CD4-positive, alpha-beta T cell (primary cell): ENCODE measurements at places on chromosomes 6 and 20.

DNA sequence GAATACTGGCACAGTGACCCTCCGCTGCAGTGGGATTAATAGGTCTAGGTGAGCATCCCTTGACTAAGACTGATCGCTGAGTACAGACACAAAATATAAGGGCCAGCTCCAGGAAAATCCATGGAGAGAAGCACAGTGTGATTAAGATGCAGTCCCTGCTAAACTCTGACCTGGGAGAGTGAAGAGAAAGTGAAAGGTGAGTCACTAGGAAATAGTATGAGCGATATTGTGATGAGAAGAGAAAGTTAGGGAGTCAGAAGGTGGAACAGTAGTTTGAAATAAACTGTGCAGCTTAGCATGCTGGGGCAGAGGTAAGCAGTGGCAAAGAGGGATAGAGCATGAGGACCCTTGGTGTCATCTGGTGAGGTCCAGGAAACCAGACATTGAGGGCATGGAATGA lies 278.6 kb upstream of the MAP3K7 start:
- H3K36me3 ChIP-seq: no peaks in the 10 kb centered on the region
- no peak for DNase-seq
- H3K27me3 ChIP-seq: no peaks in the 10 kb centered on the region
- H3K4me3 ChIP-seq: no peak overlapping the region
- H3K4me1 ChIP-seq: no peaks in the 10 kb centered on the region

DNA sequence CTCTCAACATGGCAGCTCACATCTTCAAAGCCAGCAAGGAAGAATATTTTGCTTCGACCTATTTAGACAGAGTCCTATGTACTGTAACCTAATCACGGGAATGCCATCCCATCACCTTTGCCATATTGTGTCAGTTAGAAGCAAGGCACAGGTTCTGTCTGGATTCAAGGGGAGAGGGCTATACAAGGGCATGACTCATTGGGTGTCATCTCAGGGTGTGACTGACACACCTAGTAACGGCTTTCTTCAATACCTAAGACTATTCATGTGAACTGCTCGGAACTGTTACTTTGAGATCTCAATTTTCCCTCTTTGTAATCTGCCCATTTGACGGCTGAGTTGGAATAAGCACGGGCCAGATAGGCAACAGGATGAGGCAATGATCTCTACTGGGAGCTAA lies 135.6 kb upstream of the HDGFL1 start:
- no peak for DNase-seq
- H3K27me3 ChIP-seq: no peaks in the 10 kb centered on the region
- H3K4me3 ChIP-seq: no peak overlapping the region

- H3K36me3 ChIP-seq: no peaks in the 10 kb centered on the region
- no peaks in the 10 kb centered on the region for H3K4me1 ChIP-seq
- no peak overlapping the region for H3K27ac ChIP-seq
- peaks cover 43% of the 10 kb centered on the region for H3K27me3 ChIP-seq
Measured at GRCh38 chr6:84772428-84773132, 8.2 kb upstream of the TBX18 start.

DNA sequence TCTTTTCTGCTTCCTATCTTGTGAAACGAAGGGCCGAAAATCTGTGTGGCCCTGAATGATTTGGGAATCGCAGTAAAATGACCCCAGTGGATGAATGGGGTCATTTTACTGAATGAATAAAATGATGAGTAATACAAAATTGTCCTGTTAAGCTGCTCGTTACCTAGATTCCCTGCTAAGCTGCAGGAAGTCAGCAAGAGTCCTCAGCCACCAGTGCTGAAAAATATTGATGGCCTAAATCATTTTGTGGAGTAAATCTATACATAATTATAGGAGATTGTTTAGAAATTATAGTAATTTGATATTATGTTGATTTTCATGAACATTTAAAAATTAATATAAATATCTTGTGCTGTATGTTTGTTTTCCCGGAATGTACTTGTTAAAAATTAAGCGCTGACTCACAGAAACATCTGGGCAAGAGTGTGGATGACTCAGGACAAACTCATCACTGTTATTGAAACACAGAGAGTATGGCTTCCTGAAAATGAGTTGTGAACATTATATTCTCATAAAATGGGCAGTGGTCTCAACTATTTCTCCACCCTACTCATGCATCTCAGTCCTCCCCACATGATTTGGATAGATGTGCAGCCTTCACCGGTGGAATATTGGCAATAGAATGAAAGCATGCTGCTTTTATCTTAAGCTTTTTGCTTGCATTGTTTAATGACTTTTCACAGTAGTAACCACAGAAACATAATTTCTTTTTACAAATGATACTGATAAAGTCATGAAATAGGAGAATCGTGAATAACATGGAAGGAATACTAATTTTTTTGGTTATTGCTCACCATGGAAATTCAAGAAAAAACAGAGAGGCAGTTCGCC lies 36.2 kb upstream of the RGS17 start:
- no peak overlapping the region for H3K4me3 ChIP-seq
- no peak overlapping the region for H3K27ac ChIP-seq
- H3K27me3 ChIP-seq: no peaks in the 10 kb centered on the region
- no peaks in the 10 kb centered on the region for H3K4me1 ChIP-seq
- no peaks in the 10 kb centered on the region for H3K36me3 ChIP-seq

DNA sequence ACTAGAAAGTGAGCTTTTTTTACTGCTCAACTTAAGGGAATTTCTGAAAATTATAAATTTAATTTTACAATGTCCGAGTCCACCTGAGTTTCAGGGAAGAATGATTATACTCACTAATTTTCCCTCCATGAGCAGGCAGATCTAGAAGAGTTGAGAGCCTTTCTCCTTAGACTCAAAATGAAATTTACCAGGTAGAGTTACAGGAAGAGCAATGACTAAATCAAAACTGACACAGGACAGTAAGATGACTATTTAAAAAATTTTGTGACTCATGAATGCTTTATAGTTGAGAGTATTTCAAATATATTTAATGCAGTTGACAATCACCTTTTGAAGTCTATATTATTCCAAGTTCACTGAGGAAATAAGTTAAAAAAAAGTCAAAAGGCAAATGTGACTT lies 198.1 kb upstream of the NRSN1 start:
- no peak overlapping the region for H3K4me3 ChIP-seq
- H3K27ac ChIP-seq: no peak overlapping the region
- DNase-seq: no peak
- no peaks in the 10 kb centered on the region for H3K27me3 ChIP-seq

GRCh38 chr6:16700202-16700915 lies 60.9 kb downstream of the ATXN1 start:
- peak overlapping the region; percentile 80 for H3K27ac ChIP-seq
- peaks cover 49% of the 10 kb centered on the region for H3K4me1 ChIP-seq
- no peaks in the 10 kb centered on the region for H3K36me3 ChIP-seq
- no peaks in the 10 kb centered on the region for H3K27me3 ChIP-seq
- H3K4me3 ChIP-seq: peak overlapping the region; percentile 66

- H3K27me3 ChIP-seq: peaks cover 17% of the 10 kb centered on the region
- peaks cover 10% of the 10 kb centered on the region for H3K4me1 ChIP-seq
- DNase-seq: peak; percentile 48
- H3K27ac ChIP-seq: no peak overlapping the region
Measured at GRCh38 chr6:138692058-138692977, 81.3 kb upstream of the CCDC28A start.

- no peak overlapping the region for H3K4me3 ChIP-seq
- H3K27me3 ChIP-seq: no peaks in the 10 kb centered on the region
- H3K27ac ChIP-seq: no peak overlapping the region
- no peak for DNase-seq
- H3K36me3 ChIP-seq: no peaks in the 10 kb centered on the region
Measured at GRCh38 chr20:24697411-24697810, 228.0 kb downstream of the SYNDIG1 start.

GRCh38 chr6:129577691-129578090 lies 132.3 kb downstream of the ARHGAP18 start:
- no peaks in the 10 kb centered on the region for H3K27me3 ChIP-seq
- H3K4me3 ChIP-seq: no peak overlapping the region
- H3K36me3 ChIP-seq: no peaks in the 10 kb centered on the region

- no peak for DNase-seq
- no peaks in the 10 kb centered on the region for H3K4me1 ChIP-seq
- H3K27ac ChIP-seq: no peak overlapping the region
- no peaks in the 10 kb centered on the region for H3K36me3 ChIP-seq
- no peak overlapping the region for H3K4me3 ChIP-seq
Measured at GRCh38 chr6:75418233-75418632, 75.4 kb downstream of the FILIP1 start.

GRCh38 chr20:5835321-5835821 lies 85.2 kb downstream of the SHLD1 start:
- H3K4me1 ChIP-seq: peaks cover 24% of the 10 kb centered on the region
- no peaks in the 10 kb centered on the region for H3K27me3 ChIP-seq
- peak overlapping the region; percentile 76 for H3K27ac ChIP-seq
- peaks cover 4% of the 10 kb centered on the region for H3K36me3 ChIP-seq
- peak; percentile 26 for DNase-seq
- H3K4me3 ChIP-seq: no peak overlapping the region

GRCh38 chr6:41655176-41655575 lies 16.9 kb downstream of the MDFI start:
- H3K27me3 ChIP-seq: peaks cover 5% of the 10 kb centered on the region
- no peak overlapping the region for H3K27ac ChIP-seq
- no peak overlapping the region for H3K4me3 ChIP-seq
- H3K36me3 ChIP-seq: no peaks in the 10 kb centered on the region
- H3K4me1 ChIP-seq: no peaks in the 10 kb centered on the region

- H3K4me3 ChIP-seq: no peak overlapping the region
Measured at GRCh38 chr6:49457771-49458170, 5.3 kb downstream of the MMUT start.

DNA sequence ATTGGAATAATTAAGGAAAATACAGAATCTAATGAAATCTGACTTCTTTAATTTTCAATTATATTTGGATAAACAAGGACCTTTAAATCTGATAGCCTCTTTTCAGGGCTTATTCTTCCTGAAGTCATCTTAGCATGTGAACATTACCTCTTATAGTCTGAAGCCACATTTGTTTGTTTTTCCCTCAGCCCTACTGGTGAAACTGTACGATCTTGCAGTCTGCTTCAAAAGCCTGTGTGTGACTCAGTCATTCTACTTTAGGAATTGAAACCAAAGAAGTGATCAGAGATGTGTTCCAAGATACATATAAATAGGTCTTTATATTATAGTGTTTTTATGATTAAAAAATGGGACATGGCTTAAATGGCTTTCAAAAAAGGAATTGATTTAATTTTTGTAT lies 67.5 kb downstream of the MACROD2 start:
- H3K4me3 ChIP-seq: no peak overlapping the region
- DNase-seq: no peak
- H3K27me3 ChIP-seq: no peaks in the 10 kb centered on the region
- H3K27ac ChIP-seq: no peak overlapping the region
- no peaks in the 10 kb centered on the region for H3K4me1 ChIP-seq

DNA sequence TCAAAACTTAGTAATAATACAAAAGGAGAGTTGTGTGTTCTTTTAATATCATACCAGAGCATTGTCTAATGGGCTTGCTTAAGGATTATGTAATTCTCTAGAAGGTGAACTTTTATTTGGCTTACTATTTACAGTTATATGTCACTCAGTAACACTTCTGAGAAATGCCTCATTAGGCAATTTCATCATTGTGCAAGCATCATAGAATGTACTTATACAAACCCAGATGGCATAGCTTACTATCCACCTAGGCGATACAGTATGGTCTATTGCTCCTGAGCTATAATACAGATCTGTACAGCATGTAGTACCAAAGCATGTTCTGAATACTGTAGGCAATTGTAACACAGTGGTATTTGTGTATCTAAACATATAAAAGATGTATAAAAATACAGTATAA lies 340.1 kb downstream of the PHF3 start:
- H3K27me3 ChIP-seq: no peaks in the 10 kb centered on the region
- H3K27ac ChIP-seq: no peak overlapping the region
- H3K4me1 ChIP-seq: no peaks in the 10 kb centered on the region
- no peak for DNase-seq
- H3K4me3 ChIP-seq: no peak overlapping the region
- no peaks in the 10 kb centered on the region for H3K36me3 ChIP-seq

GRCh38 chr20:60057123-60057865 lies 99.1 kb downstream of the CDH26 start:
- H3K4me3 ChIP-seq: peak overlapping the region; percentile 55
- peak; percentile 49 for DNase-seq
- no peaks in the 10 kb centered on the region for H3K36me3 ChIP-seq
- H3K4me1 ChIP-seq: peaks cover 50% of the 10 kb centered on the region
- no peaks in the 10 kb centered on the region for H3K27me3 ChIP-seq

- DNase-seq: no peak
- no peak overlapping the region for H3K27ac ChIP-seq
- no peaks in the 10 kb centered on the region for H3K36me3 ChIP-seq
- H3K4me3 ChIP-seq: no peak overlapping the region
- H3K4me1 ChIP-seq: no peaks in the 10 kb centered on the region
Measured at GRCh38 chr6:138728662-138729061, 44.9 kb upstream of the CCDC28A start.

- H3K36me3 ChIP-seq: no peaks in the 10 kb centered on the region
- H3K4me3 ChIP-seq: no peak overlapping the region
- no peak for DNase-seq
- H3K27ac ChIP-seq: no peak overlapping the region
Measured at GRCh38 chr20:59141818-59142581, 21.6 kb upstream of the ZNF831 start.

DNA sequence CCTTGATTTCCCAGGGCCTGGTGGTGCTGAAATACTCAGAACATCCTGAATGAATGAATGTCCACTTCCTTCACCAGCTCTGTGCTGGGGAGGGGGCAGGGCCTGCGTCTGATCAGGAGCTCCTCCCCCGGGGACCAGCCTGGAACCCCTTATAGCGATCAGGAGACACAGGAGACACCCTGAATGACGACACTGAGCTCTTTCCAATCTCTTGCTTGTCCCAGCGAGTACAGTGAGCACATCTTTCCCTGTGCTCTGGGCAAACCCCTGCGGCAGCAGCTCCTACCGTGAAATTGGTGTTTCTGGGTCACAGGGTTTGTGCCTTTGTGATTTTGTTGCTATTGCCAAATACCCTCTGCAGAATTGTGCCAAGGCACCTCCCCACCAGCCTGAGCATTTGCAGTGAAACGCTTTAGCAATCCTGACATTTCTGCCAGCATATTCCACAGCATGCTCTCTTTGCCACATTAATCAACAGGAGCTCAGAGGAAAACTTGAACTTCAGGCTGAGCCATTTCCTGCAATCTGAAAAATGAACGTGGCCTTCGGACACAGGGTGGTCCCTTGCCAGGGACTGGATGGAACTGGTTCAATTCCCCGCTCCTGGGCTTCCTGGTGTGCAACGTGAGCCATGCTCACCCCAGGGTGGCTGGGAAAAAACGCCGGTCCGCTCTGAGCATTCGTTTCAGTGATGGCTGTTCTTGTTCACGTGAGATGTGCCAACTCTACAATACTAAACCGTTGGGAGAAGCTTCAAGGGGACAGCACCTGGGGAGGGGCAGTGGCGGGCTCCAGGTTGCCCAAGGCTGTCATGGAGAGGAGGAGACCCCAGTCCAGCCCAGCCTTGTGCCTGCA lies 23.1 kb upstream of the MRGBP start:
- H3K4me3 ChIP-seq: no peak overlapping the region
- peaks cover 69% of the 10 kb centered on the region for H3K4me1 ChIP-seq
- H3K27ac ChIP-seq: no peak overlapping the region

GRCh38 chr20:17617868-17618672 lies 48.2 kb downstream of the DSTN start:
- DNase-seq: no peak
- H3K4me3 ChIP-seq: no peak overlapping the region
- no peak overlapping the region for H3K27ac ChIP-seq
- no peaks in the 10 kb centered on the region for H3K27me3 ChIP-seq
